ENCODE measurements at places on chromosomes 13 and 19. TPM values are rescaled to one million over a fixed set of nuclear protein-coding genes. Genes with fewer than 3 reads are reported as not detected.

INTS6 gene
- polyA plus RNA-seq: 17.2 TPM

CRYL1 gene
- polyA plus RNA-seq: 25.6 TPM

RASIP1 gene
- 0.76 TPM for polyA plus RNA-seq

ZNF772 gene
- polyA plus RNA-seq: 3.6 TPM

SUGP1 gene
- 28.9 TPM for polyA plus RNA-seq

ZNF540 gene
- 0.65 TPM for polyA plus RNA-seq

ATP7B gene
- polyA plus RNA-seq: 1.9 TPM

C13orf42 gene
- not detected for polyA plus RNA-seq

NPAS1 gene
- polyA plus RNA-seq: 2.6 TPM

GNG7 gene
- polyA plus RNA-seq: 0.22 TPM

TPTE2 gene
- polyA plus RNA-seq: not detected

AMER2 gene
- not detected for polyA plus RNA-seq

GAPDHS gene
- not detected for polyA plus RNA-seq

SLC7A10 gene
- not detected for polyA plus RNA-seq

PTGIR gene
- polyA plus RNA-seq: 27.8 TPM

CDC16 gene
- polyA plus RNA-seq: 55.8 TPM

ZNF835 gene
- not detected for polyA plus RNA-seq

CATSPERD gene
- polyA plus RNA-seq: not detected

RGL3 gene
- 2.3 TPM for polyA plus RNA-seq

LIM2 gene
- polyA plus RNA-seq: not detected

OR7D2 gene
- not detected for polyA plus RNA-seq

LILRA2 gene
- polyA plus RNA-seq: not detected

PPAN gene
- polyA plus RNA-seq: 18.1 TPM

FUT1 gene
- polyA plus RNA-seq: 0.32 TPM

B3GNT8 gene
- polyA plus RNA-seq: 0.36 TPM

ZNF567 gene
- polyA plus RNA-seq: 5.7 TPM

ZNF468 gene
- 11.1 TPM for polyA plus RNA-seq

PSPN gene
- 0.48 TPM for polyA plus RNA-seq

HNRNPM gene
- 81.6 TPM for polyA plus RNA-seq

LRRC63 gene
- not detected for polyA plus RNA-seq

WDR88 gene
- polyA plus RNA-seq: not detected

DDX39A gene
- 64.0 TPM for polyA plus RNA-seq

PROZ gene
- not detected for polyA plus RNA-seq

APBA3 gene
- polyA plus RNA-seq: 12.4 TPM

PEG3 gene
- 0.04 TPM for polyA plus RNA-seq

CEACAM19 gene
- 6.1 TPM for polyA plus RNA-seq

NOVA2 gene
- 0.01 TPM for polyA plus RNA-seq

GRIK5 gene
- 0.10 TPM for polyA plus RNA-seq

DLEU7 gene
- not detected for polyA plus RNA-seq

MAP4K1 gene
- polyA plus RNA-seq: 0.18 TPM

All from BJ (cell line).